ENCODE measurements at places on chromosomes 7 and 10.

- no peak for DNase-seq
Observed at GRCh38 chr10:80945264-80945880, 407.7 kb downstream of the SH2D4B start.

GRCh38 chr7:27714831-27715444 is 25.0 kb upstream of the TAX1BP1 start:
- DNase-seq, result no peak

DNA sequence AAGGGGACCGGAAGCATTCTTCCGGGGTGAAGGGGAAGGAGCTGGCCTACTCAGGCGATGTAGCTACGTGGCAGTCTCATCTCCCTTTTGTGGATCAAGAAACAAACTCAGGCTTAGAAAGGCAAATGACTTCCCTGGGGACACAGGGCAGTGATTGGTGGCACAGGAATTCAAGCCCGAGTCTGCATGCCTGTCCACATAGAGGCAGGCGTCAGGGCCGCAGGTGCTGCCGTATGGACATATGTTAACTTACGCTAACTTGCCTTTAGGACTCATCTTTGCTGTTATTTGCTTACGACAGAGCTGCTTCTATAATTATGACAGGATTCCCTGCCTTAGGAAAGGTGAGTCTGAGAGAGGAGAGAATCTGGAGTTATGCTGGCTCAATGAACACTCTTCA is 42.3 kb upstream of the KLF6 start:
- DNase-seq, result no peak

DNA sequence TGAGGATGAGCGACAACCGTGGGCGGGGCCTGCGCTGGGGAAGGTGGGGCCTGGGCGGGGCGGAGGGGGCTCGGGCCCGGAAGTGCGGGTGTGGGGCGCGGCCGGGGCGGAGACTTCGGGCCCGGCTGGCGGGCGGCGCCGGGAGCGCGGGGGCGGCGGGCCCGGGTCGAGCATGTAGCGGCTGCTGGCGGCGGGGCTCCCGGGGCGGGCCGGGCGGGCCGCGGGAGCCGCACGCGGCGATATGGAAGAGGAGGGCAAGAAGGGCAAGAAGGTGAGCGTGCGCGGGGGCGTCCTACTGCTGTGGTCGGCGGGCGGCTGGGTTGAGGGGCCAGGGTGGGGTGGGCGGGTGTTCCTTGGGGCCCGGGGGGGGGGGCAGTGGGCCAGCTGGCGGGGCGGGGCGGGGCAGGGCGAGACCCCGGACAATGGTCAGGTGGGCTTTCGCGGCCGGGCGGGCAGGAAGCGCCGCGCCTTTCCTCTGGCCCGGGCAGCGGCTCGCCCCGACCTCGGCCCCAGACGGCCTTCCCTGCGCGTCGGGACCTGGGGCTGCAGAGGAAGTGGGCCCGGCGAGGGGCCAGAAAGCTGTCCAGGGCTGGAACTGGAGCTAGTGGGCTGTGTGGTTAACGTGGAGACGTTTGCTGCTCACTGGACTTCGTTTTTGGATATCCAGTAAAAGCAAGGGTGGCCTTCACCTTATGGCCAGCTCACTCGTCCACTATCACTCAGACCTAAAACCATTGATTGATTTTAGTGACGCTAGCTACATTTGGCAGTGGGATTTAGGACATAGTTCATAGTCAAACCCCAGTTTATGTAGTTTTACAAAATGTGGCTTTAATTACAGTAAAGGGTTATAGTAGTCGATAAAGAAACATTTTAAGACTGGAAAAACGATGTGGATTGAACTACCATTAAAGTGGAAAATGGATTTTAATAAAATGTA is at the start of gene CCM2:
TSS of gene CCM2 (plus strand) at position 109 of the 940 bp plus-strand sequence. CDS start at position 242, 133 bp downstream.
- DNase-seq, result no peak

DNA sequence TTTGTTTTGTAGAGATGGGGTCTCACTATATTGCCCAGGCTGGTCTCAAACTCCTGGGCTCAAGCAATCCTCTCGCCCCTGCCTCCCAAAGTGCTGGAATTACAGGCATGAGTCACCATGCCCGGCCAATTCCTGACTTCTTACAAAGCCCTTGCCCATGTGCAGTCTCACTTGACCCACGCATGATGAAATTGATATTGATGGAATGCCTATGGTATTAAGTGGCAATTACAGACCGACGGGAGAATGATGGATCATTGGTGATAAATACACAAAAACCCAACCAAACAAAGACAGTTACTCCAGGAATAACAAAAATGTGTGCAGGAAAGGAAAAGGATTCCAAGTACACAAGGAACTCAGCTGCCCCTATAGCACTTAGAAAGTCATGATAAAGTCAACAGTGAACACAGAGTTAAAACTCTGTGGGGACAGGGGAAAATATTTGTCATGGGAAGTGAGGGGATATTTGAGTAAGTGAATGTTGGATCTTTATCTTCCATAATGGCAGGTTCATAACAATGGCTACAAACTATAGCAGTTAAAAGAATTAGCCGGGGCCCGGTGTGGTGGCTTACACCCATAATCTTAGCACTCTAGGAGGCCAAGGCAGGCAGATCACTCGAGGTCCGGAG is 21.6 kb downstream of the HIP1 start:
- DNase-seq, result no peak

DNA sequence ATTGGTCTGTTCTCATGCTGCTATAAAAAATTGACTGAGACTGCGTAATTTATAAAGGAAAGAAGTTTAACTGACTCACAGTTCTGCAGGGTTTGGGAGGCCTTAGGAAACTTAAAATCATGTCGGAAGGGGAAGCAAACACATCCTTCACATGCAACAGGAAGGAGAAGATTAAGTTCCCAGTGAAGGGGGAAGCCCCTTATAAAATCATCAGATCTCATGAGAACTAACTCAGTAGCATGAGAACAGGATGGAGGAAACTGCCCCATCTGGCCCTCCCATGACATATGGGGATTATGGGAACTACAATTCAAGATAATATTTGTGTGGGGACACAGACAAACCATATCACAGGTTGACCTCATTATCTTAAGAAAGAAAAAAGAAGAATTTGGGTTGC is 134.5 kb downstream of the PPP1R3A start:
- no peak for DNase-seq

DNA sequence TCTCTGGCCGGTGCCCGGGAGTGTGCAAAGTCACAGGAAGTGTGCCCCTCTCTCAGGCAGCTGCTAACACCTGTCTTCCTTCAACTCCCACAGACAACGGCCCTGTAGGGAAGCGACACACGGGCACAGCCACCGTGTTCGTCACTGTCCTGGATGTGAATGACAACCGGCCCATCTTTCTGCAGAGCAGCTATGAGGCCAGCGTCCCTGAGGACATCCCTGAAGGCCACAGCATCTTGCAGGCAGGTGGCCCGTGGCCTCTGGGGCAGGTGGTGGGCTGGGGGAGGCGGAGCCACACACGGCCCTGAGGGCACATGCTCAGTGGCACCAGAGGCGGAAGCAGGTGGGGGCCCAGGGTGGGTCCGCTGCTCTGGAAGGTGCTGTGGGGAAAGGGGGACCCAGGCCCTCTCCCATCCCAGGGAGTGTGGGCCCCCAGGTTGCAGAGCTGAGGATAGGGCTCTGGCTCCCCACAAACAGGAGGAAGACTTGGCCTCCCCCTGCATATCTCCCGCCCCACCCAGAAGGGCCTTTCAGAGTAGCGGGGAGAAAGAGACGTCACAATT is 6.9 kb downstream of the C10orf105 start:
- no peak for DNase-seq

Measured in activated T-helper 1 cell treated with anti-CD3 and anti-CD28 coated beads, Interleukin-2, amount 50 U/mL, for 16 hours (primary cell).